Aorta (tissue), 5 donors: ENCODE measurements at places on chromosomes 13 and 19.

DNA sequence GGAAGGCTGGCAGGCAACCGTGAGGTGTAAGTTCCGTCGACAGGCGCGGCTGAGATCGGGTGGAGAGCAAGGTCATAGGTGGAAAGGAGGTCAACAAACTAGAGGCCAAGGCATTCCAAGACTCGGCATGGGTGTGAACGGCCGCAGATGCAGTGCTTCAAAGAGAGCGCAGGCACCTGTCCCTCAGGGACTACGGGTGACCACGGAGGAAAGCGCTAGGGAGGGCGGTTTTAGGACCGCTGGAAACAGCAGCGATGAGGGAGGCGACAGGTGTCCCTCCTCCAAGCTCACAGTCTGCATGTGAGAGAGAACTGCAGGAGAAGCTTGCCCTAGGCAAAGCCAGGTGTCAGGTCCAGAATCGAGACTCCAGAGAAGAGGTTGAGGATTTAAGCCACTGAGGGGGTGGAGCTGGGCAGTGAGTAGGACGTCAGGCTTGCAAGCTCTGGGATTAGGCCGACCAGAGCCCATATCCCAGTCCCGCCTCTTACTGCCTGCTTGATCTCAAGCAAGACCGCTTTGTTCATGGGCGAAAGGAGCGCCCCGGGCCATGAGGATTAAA lies 1.6 kb upstream of the MLNR start:
- DNase-seq: no peak
- no peak overlapping the region for H3K4me3 ChIP-seq
- no peaks in the 10 kb centered on the region for H3K27me3 ChIP-seq
- no peaks in the 10 kb centered on the region for H3K4me1 ChIP-seq
- no peak overlapping the region for H3K27ac ChIP-seq

GRCh38 chr19:47619763-47620162 lies 10.8 kb downstream of the BICRA start:
- no peak for DNase-seq
- no peak overlapping the region for H3K4me3 ChIP-seq
- H3K27me3 ChIP-seq: no peaks in the 10 kb centered on the region
- H3K4me1 ChIP-seq: no peaks in the 10 kb centered on the region
- no peak overlapping the region for H3K27ac ChIP-seq
- H3K36me3 ChIP-seq: no peaks in the 10 kb centered on the region

- no peak overlapping the region for H3K27ac ChIP-seq
- H3K27me3 ChIP-seq: no peaks in the 10 kb centered on the region
- no peak for DNase-seq
- H3K36me3 ChIP-seq: no peaks in the 10 kb centered on the region
These were observed 203.8 kb downstream of the GPC6 start for GRCh38 chr13:93430381-93430780.

DNA sequence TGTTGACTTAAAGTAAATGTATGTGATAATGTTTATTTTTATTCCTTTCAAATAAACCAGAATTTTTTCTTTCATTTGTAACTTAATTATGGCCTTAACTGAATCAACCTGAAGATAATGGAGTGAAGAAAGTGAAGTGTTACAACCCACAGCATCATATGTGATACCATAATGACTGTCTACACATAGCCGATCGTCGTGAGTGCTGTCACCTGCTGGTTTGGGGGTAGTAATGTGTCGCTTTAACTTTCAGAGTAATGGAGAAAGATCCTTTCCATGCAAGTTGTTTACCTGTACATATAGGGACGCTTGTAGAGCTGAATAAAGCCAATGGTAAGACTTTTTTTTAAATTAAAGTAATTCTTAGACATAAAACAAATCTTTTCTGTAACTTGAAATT lies 9.9 kb downstream of the CDC16 start:
- no peaks in the 10 kb centered on the region for H3K4me1 ChIP-seq
- DNase-seq: no peak
- no peak overlapping the region for H3K27ac ChIP-seq
- peaks cover 6% of the 10 kb centered on the region for H3K36me3 ChIP-seq

GRCh38 chr19:18803550-18804138 lies 12.5 kb upstream of the COMP start:
- DNase-seq: no peak
- no peak overlapping the region for H3K27ac ChIP-seq
- no peaks in the 10 kb centered on the region for H3K36me3 ChIP-seq
- H3K27me3 ChIP-seq: no peaks in the 10 kb centered on the region
- H3K4me3 ChIP-seq: no peak overlapping the region
